ENCODE measurements at places on chromosomes 6 and 20. TPM values are rescaled to one million over a fixed set of nuclear protein-coding genes. Genes with fewer than 3 reads are reported as not detected.

The NMBR gene
- not detected for total RNA-seq

The EYS gene
- total RNA-seq = not detected

The SDC4 gene
- 46.2 TPM for total RNA-seq

The ATP6V1G2 gene
- total RNA-seq = 0.39 TPM

The PNPLA1 gene
- not detected for total RNA-seq

The PLCB4 gene
- 0.13 TPM for total RNA-seq

The CDSN gene
- total RNA-seq = not detected

The PSORS1C1 gene
- 2.1 TPM for total RNA-seq

The CASS4 gene
- total RNA-seq = not detected
